Putamen (tissue), 1 donor: ENCODE measurements at places on chromosomes 2 and 18.

GRCh38 chr2:217757108-217757463 lies 245.7 kb downstream of the TNS1 start:
- no peak for DNase-seq

- DNase-seq, result no peak
Observed at GRCh38 chr2:23393722-23394121, 8.7 kb downstream of the KLHL29 start.

- DNase-seq, result no peak
Observed at GRCh38 chr2:73983322-73984202, 1.1 kb upstream of the TET3 start.

- DNase-seq, result no peak
Observed at GRCh38 chr2:109312902-109313301, 183.9 kb downstream of the SH3RF3 start.

DNA sequence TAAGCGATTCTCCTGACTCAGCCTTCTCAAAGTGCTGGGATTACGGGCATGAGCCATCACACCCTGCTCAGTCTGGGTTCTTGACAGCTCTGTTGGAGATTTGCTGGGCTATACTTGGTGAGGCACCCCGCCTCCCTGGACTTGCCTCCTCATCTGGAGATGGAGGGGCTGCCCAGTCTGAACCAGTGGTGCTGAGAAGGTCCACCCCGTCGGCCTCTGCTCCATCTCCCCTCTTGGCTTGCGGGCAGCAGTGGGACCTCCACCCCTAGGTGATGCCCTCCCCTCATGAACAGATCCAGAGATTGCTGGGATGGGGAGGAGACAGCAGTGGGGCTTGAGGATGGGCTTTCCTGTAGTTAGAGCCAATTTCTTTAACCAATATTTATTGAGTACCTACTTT lies 120.9 kb downstream of the CLIP4 start:
- DNase-seq, result no peak

DNA sequence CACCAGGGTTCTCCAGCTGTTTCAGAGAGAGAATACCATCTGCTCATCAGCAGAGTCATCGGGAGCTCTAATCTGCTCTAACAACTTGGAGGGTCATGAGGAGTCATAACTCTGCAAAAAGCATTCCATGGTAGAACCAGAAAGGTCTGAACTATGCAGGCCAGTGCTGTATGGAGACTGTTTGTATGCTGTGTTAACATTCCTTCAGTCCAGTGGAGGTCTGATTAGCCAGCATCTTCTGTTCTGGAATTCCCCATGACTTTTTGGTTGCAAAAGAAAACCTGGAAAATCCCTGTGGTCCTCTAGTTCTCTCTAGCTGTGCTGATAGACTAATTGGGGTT lies 9.4 kb upstream of the ITGB6 start:
- DNase-seq, result no peak

- no peak for DNase-seq
Observed at GRCh38 chr2:10378189-10378588, 69.9 kb downstream of the ODC1 start.

GRCh38 chr2:137380610-137381009 lies 583.7 kb upstream of the HNMT start:
- DNase-seq, result no peak
